ENCODE measurements at places on chromosomes 7 and 10. TPM values are rescaled to one million over a fixed set of nuclear protein-coding genes. Genes with fewer than 3 reads are reported as not detected.

INHBA gene
- total RNA-seq: 0.51 TPM

LIPJ gene
- not detected for total RNA-seq

DNA sequence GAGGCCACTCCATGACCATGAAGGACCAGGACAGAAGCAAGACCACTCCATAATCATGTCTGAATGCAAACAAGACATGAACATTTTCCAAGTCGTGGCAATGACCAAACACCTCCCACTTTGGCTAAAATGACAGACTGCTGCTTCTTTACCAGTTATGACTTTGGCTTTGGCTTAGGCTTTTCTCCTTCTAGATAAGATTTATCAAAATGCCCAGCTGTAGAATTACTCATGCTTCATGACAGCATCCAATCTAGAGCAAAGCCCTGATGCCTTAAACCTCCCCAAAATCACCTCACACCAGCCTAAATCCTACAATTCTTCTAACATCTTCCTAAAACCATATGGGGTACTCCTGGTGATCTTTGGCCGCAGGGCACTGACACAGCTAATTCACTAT, 102.1 kb downstream of the VPS41 start:
- DNase-seq: no peak

- DNase-seq: no peak
Measured at GRCh38 chr10:33244354-33244967, 90.0 kb downstream of the NRP1 start.

Measured in dermis microvascular lymphatic vessel endothelial cell (primary cell).